Activated naive CD4-positive, alpha-beta T cell treated with anti-CD3 and anti-CD28 coated beads for 36 hours (primary cell): ENCODE measurements at places on chromosomes 3 and 15. TPM values are rescaled to one million over a fixed set of nuclear protein-coding genes. Genes with fewer than 3 reads are reported as not detected.

The EFCC1 gene
- 0.20 TPM for total RNA-seq

The ZNF860 gene
- not detected for total RNA-seq

The CCDC9B gene
- 2.2 TPM for total RNA-seq

The LRRC15 gene
- total RNA-seq, result not detected

GRCh38 chr3:39907981-39908380, 98.6 kb downstream of the MYRIP start:
- no peaks in the 10 kb centered on the region for H3K27me3 ChIP-seq
- no peak for DNase-seq
- no peaks in the 10 kb centered on the region for H3K4me1 ChIP-seq
- no peak overlapping the region for H3K27ac ChIP-seq

DNA sequence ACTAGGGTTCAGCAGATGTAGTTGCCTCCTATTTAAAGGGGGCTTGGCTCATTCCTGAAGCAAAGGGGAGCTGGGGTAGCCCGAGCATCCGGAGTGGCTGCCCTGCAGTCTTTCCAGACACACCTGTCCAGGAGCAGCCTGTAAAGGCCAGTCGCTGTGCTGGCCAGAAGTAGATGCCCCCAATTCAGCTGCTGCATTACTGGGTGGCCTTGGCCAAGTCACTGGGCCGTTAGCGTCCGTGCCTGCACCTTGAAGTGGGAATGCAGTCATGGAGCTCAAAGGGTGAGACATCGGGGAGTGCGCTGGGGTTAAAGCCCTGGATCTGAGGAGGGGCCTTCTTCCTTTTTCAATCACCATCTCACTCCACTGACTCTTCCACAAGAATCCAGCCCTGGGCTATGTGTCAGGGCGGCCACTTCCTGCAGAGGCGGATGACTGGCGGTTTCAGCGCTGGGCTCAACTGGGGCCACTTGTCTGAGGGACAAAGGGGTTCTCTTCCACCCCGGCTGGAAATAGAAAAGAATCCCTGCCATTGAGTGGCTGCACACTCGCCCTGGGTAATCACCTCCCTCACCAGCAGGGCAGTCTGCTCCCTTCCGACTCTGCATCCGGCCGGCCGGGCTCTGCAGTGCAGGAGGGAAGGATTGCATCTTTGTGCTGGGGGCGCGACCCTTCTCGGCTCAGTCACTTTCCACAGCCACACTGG, 11.8 kb downstream of the ALDH1A3 start:
- H3K27me3 ChIP-seq, result peaks cover 54% of the 10 kb centered on the region
- no peak for DNase-seq
- H3K4me3 ChIP-seq, result no peak overlapping the region
- H3K27ac ChIP-seq, result no peak overlapping the region
- H3K4me1 ChIP-seq, result peaks cover 5% of the 10 kb centered on the region

GRCh38 chr15:50876260-50876988, 32.1 kb upstream of the AP4E1 start:
- no peaks in the 10 kb centered on the region for H3K36me3 ChIP-seq
- peak overlapping the region; percentile 75 for H3K4me3 ChIP-seq
- peaks cover 4% of the 10 kb centered on the region for H3K27me3 ChIP-seq

- H3K4me1 ChIP-seq, result no peaks in the 10 kb centered on the region
- no peak for DNase-seq
- H3K27ac ChIP-seq, result no peak overlapping the region
- no peaks in the 10 kb centered on the region for H3K27me3 ChIP-seq
- H3K4me3 ChIP-seq, result no peak overlapping the region
Measured at GRCh38 chr15:54707805-54708752, 488.7 kb downstream of the RSL24D1 start.

DNA sequence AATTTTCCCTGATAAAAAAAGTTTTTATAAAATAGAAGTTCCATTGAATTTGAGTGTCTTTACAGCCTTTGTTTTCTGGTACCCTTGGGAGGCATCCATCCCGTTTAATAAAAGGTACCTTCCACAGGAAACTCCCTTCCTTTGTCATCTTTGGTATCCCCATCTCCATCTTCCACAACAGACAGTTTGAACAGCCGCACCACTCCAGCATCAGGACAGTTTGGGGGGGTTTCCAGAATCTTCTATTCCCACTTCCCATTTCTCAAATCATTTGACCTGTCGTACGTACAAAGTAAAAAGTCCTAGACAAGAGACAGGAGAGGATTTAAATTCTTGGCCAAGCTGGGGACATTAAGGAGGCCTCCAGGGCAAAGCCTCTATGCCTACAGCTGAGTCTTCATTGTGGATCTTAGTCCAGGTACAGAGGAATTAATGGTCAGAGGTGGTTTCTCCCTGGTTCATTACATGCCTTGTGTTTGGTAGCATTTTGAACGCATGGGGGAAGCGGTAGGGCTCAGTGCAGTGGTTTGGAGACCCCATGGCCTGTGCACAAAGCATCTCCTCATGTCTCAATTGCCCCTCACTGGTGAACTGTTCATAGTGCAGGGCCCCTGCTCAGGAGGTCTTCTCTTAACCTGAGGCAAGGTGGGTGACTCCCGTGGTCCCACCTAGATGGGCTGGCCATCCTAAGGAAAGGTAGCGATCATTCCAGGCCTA, 19.4 kb upstream of the BCL2A1 start:
- no peaks in the 10 kb centered on the region for H3K27me3 ChIP-seq
- peaks cover 13% of the 10 kb centered on the region for H3K4me1 ChIP-seq
- no peak overlapping the region for H3K27ac ChIP-seq
- no peaks in the 10 kb centered on the region for H3K36me3 ChIP-seq
- H3K4me3 ChIP-seq, result no peak overlapping the region

DNA sequence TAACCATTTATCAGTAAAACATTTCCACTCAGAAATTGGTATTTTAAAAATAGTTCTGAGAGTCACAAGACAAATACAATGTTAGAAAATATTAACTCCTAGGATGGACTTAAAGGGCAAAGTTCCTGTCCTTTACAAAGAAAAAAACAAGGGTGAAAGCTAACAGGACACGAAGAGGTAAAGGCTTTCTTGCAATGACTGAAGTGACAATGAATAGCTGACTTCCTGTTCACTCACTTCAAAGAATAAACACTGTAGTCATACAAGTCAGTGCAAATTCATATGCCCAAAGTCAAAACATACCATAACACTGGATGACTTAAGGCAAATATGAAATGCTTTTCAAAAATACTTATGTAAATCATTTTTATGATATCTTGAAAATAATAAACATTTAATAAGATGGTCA, 1389.8 kb upstream of the ALCAM start:
- no peak for DNase-seq
- H3K4me3 ChIP-seq, result no peak overlapping the region
- H3K27me3 ChIP-seq, result no peaks in the 10 kb centered on the region

DNA sequence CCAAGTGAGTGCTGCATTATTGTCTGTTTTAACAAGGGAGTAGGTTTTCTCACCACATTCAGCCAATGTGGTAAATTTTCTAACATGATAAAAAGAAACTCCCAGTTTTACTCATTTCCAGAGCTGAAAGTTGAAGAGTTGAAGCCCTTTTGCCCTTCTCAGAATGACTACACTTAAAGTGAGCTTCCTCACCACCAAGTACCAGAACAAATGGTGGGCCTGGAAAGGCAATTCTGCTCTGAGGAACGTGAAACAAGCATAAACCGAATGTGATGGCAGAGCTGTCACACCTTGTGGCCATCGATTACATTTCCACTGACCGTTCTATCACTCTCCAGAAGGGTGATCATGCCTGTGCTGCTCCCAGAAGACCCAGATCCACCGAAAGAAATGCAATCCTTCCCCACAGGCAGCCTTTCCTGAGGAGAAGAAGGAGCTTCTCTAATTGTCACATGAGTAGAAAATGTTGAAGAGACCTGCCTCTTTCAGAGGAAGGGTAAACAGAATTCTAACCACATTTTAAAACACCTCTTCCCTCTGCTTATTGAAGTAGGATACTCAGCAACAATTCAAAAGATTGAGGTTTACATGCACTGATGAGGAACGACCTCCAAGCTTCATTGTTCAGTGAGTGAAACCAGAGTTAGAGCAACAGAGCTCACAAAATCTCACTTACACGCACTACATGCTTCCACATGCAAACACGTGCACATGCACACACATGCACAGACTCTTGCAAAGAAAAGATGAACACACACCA, 21.4 kb upstream of the CCR9 start:
- no peak overlapping the region for H3K27ac ChIP-seq
- peaks cover 44% of the 10 kb centered on the region for H3K4me1 ChIP-seq
- H3K27me3 ChIP-seq, result peaks cover 53% of the 10 kb centered on the region
- H3K36me3 ChIP-seq, result peaks cover 7% of the 10 kb centered on the region
- DNase-seq, result peak; percentile 48
- H3K4me3 ChIP-seq, result no peak overlapping the region

- DNase-seq, result no peak
- no peak overlapping the region for H3K27ac ChIP-seq
- H3K4me1 ChIP-seq, result no peaks in the 10 kb centered on the region
- peaks cover 4% of the 10 kb centered on the region for H3K27me3 ChIP-seq
Measured at GRCh38 chr3:176906046-176906905, 291.0 kb downstream of the TBL1XR1 start.

GRCh38 chr3:14706096-14706495, 31.2 kb downstream of the C3orf20 start:
- H3K27me3 ChIP-seq, result no peaks in the 10 kb centered on the region
- peaks cover 12% of the 10 kb centered on the region for H3K36me3 ChIP-seq
- H3K27ac ChIP-seq, result no peak overlapping the region
- DNase-seq, result no peak
- H3K4me3 ChIP-seq, result no peak overlapping the region

GRCh38 chr3:190941694-190942260, 79.3 kb upstream of the GMNC start:
- H3K36me3 ChIP-seq, result no peaks in the 10 kb centered on the region
- no peaks in the 10 kb centered on the region for H3K27me3 ChIP-seq
- H3K4me1 ChIP-seq, result no peaks in the 10 kb centered on the region
- H3K27ac ChIP-seq, result no peak overlapping the region
